Activated naive CD8-positive, alpha-beta T cell treated with anti-CD3 and anti-CD28 coated beads for 36 hours (primary cell): ENCODE measurements at places on chromosomes 16 and 17.

- no peaks in the 10 kb centered on the region for H3K27me3 ChIP-seq
- H3K4me1 ChIP-seq = peaks cover 44% of the 10 kb centered on the region
- no peak for DNase-seq
- no peak overlapping the region for H3K27ac ChIP-seq
These were observed 2.3 kb downstream of the ALDH3A2 start for GRCh38 chr17:19650826-19651225.

- H3K27ac ChIP-seq = no peak overlapping the region
- DNase-seq = no peak
- H3K27me3 ChIP-seq = no peaks in the 10 kb centered on the region
- no peak overlapping the region for H3K4me3 ChIP-seq
- no peaks in the 10 kb centered on the region for H3K4me1 ChIP-seq
- no peaks in the 10 kb centered on the region for H3K36me3 ChIP-seq
These were observed 489.9 kb downstream of the SHISA9 start for GRCh38 chr16:13391337-13391736.

DNA sequence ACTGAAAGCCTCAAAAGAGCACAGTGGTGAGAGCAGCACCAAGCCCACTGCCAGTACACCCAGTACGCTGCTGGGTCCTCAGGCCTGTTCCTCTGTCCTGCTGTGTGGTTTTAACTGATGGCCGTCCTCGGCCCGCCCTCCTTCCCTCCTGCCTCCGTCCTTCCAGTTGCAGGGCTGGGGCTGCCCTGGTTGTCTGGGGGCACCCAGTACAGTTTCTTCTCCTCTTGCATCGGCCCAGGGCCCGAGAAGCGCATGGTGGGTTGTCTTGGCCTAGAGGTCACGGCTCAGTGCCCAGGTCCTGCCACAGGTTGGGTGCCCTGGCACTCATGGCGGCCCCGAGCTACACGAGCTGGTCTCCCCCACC lies 70.8 kb upstream of the KCTD5 start:
- DNase-seq = no peak
- peaks cover 3% of the 10 kb centered on the region for H3K36me3 ChIP-seq
- H3K4me3 ChIP-seq = no peak overlapping the region

DNA sequence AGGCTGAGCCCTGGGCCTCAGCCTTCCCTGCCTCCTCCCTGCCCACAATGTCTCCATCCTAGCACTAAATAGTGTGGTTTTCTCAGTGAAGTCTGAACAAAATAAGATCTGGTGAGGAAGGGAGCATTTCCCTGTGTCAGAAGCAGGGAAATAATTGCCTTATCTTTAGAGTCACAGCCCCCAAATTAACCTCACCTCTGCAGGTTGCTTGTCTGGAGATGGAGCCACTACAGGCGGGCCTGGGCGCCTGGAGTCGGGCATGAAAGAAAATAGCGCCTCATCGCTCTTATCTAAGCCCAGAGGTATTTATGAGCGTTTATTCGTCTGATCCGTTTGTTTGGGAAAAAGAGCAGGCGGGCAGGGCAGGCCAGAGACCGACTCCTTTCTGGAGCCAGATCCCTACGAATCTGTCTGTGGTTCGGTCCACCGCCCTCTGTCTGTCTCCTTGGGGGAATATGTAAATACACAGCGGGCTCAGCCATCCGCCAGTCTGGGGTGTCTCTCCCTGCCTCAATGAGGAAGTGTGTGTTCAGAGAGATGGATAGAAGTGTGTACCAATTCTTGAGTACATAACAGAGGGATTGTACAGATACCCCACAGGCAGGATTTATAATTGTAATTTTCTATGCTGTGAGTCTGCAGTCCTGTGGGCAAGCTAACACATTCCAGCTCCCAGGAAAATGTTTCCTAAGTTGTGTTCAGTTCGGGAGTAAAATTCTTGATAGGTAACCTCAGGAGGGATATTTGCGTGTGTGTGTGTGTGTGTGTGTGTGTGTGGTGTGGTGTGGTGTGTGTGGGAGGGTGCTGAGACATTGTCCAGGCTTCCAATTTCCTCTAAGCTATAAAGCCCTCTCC lies 4.3 kb downstream of the HOXB6 start:
- no peak for DNase-seq
- H3K27ac ChIP-seq = no peak overlapping the region
- H3K27me3 ChIP-seq = peaks cover 99% of the 10 kb centered on the region
- H3K4me3 ChIP-seq = no peak overlapping the region
- H3K36me3 ChIP-seq = no peaks in the 10 kb centered on the region

- peaks cover 3% of the 10 kb centered on the region for H3K36me3 ChIP-seq
- no peak for DNase-seq
- peaks cover 29% of the 10 kb centered on the region for H3K4me1 ChIP-seq
- no peaks in the 10 kb centered on the region for H3K27me3 ChIP-seq
- no peak overlapping the region for H3K4me3 ChIP-seq
- no peak overlapping the region for H3K27ac ChIP-seq
These were observed 116.6 kb downstream of the XYLT1 start for GRCh38 chr16:17354141-17354601.
